Epithelial cell of alveolus of lung (primary cell): ENCODE measurements at places on chromosomes 7 and 10. TPM values are rescaled to one million over a fixed set of nuclear protein-coding genes. Genes with fewer than 3 reads are reported as not detected.

The CCDC3 gene
- 2.6 and 4.7 TPM in 2 replicates for total RNA-seq

The ACBD7 gene
- total RNA-seq, result 0.40 and 1.9 TPM in 2 replicates

The FOXI2 gene
- not detected in 2 replicates for total RNA-seq

The EPHB6 gene
- 10.5 and 23.0 TPM in 2 replicates for total RNA-seq

The CHAT gene
- total RNA-seq, result not detected in 2 replicates

The NAT16 gene
- total RNA-seq, result not detected in 2 replicates

The CFAP46 gene
- 0.80 and 4.1 TPM in 2 replicates for total RNA-seq

The PIP gene
- total RNA-seq, result not detected in 2 replicates

The NEUROD6 gene
- total RNA-seq, result not detected in 2 replicates

The HIP1 gene
- total RNA-seq, result 14.8 and 16.5 TPM in 2 replicates

The GJC3 gene
- total RNA-seq, result not detected in 2 replicates

The HOXA2 gene
- 2.8 and 3.3 TPM in 2 replicates for total RNA-seq

The LSM8 gene
- 30.3 and 35.0 TPM in 2 replicates for total RNA-seq

The SLC39A12 gene
- total RNA-seq, result not detected in 2 replicates

The OR6V1 gene
- total RNA-seq, result not detected in 2 replicates

The ENKUR gene
- not detected in 2 replicates for total RNA-seq

The TAS2R41 gene
- total RNA-seq, result not detected in 2 replicates

The AQP1 gene
- 0.78 and 1.4 TPM in 2 replicates for total RNA-seq

The ABCA13 gene
- total RNA-seq, result under 0.01 and 0.08 TPM in 2 replicates

The C10orf67 gene
- 0.13 TPM in 1 of 2 replicates, not detected in the other for total RNA-seq
